ENCODE measurements at places on chromosomes 4 and X.

DNA sequence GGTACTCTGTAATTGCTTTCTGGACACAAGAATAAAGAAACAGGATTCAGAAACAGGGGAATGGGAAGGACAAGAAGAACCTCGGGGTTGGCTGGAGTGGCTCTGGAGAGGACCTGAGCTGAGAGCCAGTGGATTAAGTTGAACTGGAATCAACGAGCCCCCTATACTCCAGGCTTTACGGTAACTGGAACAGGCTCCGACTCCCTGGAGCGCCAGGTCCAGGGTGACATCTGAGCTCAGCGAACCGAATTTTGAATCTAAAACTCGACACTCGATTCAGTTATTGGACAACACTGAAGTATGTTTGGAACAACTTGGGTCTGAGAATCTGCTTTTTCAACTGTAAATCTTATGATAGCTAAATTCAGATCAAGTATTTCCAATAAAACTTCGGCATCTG, 23.9 kb downstream of the HMX1 start:
- no peak for DNase-seq

GRCh38 chr4:75696071-75696470, 22.9 kb upstream of the G3BP2 start:
- DNase-seq, result no peak

DNA sequence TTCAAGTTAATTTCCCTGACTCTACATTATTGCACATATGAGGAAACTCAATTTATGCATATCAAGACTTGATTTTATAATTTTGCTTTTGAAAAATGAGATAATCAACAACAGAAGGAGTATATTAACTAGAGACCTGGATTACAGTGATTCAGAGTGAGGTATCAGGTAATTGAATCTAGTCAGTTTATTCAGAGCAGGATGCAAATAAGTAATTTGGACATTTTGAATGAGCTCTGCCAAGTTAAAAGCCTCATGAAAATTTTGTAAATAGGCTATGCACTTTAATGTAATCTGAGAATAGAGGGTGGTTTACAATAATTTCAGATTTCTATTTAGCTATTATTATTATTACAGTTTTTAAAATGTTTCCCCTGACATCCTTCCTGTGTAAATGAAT, 203.7 kb upstream of the EMCN start:
- DNase-seq, result peak; percentile 27

DNA sequence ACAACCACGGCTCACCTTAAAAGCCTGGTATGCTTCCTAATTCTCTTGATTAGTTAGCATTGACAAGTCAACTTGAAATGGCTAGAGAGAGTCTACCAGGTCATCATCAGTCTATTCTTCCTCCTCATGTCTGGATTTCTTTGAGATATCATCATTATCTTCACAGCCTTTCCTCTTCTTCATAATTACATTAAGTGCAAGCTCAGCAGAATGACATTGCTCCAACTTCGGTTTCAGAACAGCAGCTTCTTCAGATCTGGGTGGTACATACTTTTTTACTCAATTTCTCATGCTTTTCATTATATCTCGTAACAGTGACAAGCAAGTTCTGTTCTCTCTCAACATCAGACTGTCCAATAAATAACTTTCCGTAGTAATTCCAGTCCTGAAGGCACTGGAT, 337.5 kb upstream of the TENM3 start:
- DNase-seq, result no peak

DNA sequence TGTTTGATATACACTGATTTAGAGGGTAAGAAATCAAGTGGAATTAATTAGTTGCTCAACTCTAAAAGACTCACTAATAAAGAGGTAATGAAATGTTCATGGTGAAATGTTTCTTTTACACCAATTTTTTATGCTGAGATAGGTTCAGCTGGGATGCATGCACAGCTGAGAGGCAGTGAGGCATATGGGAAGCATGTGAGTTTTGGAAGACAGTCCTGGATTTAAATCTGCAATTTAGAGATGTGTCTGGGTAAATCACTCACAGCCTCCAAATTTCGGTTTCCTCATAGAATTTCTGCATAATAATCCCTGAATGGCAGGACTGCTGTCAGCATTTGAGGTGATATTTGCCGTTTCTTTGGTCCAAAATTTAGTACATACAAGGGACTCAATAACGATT, 48.2 kb upstream of the AADAT start:
- DNase-seq, result no peak

DNA sequence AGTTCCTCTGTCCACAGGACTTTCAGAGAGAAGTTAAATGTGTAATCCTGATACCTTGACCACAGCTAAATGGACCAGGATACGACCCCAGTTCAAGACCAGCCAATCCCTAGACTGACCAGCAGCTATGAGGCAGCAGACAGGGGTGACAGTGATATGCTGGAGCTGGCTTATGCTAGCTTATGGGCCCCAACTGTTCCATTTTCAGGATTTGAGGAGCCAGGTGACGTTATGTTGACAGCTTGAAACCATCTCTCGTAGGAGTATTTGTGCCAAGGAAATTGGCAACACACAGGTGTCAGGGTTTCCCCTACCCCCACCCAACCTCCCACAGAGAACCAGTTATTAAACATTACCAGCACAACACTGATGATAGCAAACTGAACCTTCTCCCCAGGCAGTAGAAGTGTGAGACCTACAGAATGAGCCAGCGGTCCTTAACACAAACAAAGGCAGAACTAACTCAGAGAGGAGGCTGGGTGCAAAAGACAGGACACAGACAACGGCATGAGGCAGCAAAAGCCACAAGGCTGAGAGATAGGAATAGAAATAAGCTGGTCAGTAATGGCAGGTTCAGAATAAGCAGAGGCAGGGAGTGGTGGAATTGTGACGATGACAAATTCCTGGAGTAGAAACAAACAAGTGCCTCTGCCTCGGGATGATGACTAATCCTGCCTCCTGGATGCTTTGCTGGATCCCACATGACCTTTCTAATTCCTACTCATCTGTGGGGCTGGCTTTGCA, 85.6 kb upstream of the CPEB2 start:
- no peak for DNase-seq

DNA sequence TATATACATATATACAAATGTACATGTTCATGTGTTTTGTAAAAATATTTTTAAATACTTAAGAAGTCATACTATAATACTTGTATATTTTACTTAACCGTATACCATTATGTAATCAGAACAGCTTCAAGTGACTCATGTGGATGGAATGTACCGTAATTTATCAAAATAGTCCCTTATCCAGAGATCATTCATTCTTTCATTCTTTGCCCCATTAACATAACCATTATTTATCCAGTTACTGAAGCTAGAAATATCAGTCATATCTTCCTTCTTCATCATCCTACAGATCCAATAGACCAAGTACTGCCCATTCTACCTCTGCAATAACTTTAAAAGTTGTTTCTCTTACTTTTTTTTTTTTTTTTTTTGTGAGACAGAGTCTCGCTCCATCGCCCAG, 164.2 kb downstream of the MAB21L2 start:
- no peak for DNase-seq

DNA sequence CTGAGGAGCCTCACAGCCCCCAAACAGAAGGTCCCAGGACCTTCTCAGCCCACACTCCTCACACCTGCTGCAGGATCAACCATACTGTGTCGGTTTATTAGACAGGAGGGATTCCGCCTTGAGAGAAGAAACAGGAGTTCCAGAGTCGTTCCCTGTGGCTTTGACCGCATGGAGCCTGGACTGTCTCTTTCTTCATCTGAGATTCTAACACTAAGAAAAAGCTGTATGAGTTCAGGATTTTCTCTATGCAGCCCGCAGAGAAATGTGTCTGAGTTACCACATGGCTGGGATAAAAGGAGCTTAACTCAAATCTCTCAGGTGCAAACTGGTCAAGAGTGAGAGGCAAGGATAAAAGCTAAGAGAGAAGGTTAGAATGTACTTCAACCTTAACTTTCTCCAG, 126.7 kb downstream of the AFAP1 start:
- no peak for DNase-seq

- no peak for DNase-seq
Observed at GRCh38 chr4:23900636-23901035, 10.8 kb upstream of the PPARGC1A start.

DNA sequence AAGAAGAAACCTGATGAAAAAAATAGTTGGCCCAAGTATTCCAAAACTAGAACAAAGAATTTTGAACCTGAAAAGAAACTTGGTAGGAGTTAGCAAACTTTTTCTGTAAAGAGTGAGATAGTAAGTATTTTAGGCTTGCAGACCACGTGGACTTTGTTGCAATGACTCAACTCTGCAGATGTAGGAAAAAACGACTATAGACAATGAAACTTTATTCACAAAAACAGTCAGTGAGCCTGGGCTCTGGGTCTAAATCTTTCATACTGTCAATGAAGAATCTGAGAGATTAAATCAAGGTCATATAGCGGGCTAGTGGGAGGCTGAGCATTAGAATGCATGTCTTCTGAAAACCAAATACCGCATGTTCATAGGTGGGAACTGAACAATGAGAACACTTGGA, 23.0 kb downstream of the SH3D19 start:
- DNase-seq, result no peak

DNA sequence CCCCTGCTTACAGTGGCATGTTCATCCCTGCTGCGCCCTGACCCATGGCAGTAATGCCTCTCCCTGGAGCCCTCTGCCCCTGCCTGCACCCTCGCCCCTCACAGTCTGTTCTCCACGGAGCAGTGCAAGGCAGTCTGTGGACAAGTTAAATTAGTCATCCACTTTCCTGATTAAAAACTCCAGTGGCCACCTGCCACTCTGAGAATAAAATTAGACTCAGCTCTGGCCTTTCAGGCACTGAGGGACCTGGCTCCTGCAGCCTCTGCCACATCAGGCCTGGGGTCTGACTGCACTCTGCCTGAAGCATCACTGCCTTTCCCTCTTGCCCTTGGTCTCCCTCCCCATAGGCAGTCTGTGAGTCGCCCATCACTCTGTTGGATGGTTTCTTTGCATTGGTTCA, 53.6 kb downstream of the GRK4 start:
- no peak for DNase-seq

DNA sequence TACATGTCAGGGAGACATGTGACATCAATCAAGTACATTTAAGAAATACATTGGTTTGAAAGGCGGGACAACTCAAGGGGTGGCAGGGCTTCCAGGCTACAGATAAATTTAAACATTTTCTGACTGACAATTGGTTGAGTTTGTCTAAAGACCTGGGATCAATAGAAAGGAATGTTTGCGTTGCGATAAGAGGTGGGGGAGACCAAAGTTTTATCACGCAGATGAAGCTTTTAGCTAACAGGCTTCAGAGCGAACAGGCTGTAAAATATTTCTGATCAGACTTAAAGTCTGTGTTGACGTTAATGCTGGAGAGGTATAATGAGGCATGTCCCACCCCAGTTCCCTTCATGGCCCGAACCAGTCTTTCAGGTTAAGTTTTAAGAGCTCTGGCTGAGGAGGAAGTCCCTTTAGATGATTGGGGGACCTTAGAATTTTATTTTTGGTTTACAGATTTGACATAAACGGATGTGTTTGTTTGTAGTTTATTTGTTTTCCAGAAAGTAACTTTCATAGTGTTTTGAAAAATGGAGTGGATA, 346.7 kb upstream of the RASGEF1B start:
- DNase-seq, result no peak

DNA sequence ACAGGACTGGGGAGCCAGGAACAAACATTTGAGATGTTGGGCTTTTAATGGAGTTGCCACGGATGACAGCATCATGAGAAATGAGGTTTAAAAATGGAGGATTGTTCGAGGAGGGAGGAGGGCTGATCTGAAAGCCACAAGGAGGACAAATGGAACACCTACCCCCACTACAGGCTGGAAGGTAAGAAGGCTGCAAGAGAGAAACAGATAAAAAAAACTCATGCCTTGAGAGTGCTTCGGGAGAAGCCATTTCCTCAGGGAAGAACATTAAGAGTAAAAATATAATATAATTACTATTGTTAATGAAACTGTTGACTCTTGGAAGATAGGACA, 119.5 kb upstream of the MAP9 start:
- DNase-seq, result no peak

DNA sequence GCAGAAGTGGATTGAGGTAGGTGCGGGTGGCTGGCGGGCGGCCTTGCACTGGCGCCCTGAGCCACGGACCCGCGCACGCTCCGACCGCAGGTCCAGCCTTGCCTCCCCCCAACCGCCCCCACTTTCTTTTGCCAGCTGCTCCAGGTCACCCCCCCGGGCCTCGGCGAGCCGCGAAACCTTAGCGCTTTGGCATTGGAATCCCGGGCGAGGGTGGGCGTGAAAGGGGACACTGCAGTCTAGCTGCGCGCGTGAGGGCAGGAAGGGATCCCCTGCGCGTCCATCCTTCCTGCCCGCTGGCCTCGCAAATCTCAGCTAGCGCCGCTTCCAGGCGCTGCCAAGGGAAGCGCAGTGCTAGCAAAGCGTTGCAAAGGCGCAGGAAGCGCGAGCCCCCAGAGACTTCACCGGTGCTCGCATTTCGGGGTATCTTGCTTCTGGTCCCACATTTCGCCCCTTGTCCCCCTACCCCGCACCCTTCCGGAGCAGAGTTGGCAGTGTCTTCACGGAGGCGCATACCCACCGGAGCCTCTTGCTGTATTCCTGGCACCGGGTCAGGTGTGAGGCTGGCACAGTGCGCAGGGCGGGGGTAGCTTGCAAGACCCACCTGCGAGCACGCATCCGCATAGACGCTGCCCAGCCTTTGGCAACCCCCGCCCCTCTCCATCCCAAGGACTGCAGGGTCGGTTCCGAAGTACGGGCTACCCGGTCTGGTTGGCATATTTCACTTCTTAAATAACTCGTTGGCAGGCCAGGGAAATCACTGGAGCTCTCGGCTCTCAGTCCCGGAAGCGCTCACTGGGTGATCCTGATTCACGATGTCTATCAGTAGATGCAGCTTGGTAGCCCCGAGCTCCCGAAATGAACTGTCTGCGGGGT, 104.4 kb downstream of the UCHL1 start:
- peak; percentile 58 for DNase-seq

GRCh38 chr4:86614865-86615264, 20.8 kb downstream of the PTPN13 start:
- no peak for DNase-seq

DNA sequence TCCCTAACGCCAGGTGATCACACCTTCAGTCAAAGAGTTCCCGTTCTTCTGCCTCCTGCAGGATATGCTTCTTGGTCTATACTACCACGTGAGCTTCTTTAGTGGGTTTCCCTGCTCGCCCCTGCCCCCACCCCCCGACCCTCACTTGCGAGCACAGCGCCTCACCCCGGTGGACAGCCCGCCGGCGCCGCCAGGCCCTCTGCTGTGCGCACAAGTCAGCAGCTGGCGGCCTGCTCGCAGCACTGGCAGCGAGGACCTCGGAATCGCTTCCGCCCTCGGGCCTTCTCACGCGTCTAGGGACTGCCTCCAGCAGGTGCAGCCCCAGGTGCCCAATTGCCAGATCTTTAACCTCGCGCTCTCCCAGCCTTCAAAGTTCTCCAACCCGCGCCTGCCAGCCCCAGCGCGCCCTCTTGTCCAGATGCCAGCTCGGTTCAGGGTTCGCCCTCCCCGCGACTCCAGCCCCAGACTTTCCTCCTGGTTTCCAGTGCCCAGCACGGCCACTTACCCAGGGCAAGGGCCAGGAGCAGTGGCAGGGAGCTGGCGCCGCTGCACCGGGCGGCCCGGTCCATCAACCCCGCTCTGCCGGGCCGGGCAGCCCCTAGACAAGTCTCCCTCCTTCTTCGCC, 454 bp downstream of the BTC start:
- peak; percentile 32 for DNase-seq

- DNase-seq, result no peak
Observed at GRCh38 chr4:2024683-2025082, 15.9 kb upstream of the NELFA start.

- no peak for DNase-seq
Observed at GRCh38 chrX:145990051-145990450, 172.4 kb downstream of the SLITRK2 start.

GRCh38 chr4:6806924-6807626, 24.5 kb downstream of the KIAA0232 start:
- DNase-seq, result no peak

GRCh38 chrX:17413228-17413627, 38.2 kb downstream of the NHS start:
- no peak for DNase-seq
